ENCODE measurements at places on chromosomes 7 and 10.

GRCh38 chr10:71719042-71719441, 536 bp downstream of the C10orf105 start:
- DNase-seq: no peak

- DNase-seq: no peak
Observed at GRCh38 chr10:125605167-125605566, 77.8 kb downstream of the TEX36 start.

DNA sequence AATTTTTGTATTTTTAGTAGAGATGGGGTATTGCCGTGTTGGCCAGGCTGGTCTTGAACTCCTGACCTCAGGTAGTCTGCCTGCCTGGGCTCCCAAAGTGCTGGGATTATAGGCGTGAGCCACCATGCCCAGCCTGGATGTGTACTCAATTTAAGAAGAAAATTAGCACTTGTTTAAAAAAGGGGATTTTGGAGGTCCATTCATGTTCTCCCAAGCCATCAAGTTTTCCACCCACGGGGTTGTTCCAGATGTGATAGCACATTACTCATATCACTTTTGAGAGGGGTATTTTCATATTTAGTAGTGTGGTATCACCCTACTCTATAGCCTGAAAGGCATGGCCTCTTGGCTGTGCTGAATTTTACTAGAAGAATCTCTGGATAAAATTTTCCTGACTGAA, 10.5 kb upstream of the SLC26A3 start:
- DNase-seq: no peak

- no peak for DNase-seq
Observed at GRCh38 chr10:128633864-128634540, 507.8 kb upstream of the MKI67 start.

- no peak for DNase-seq
Observed at GRCh38 chr7:72267291-72267800, 144.8 kb downstream of the CALN1 start.

DNA sequence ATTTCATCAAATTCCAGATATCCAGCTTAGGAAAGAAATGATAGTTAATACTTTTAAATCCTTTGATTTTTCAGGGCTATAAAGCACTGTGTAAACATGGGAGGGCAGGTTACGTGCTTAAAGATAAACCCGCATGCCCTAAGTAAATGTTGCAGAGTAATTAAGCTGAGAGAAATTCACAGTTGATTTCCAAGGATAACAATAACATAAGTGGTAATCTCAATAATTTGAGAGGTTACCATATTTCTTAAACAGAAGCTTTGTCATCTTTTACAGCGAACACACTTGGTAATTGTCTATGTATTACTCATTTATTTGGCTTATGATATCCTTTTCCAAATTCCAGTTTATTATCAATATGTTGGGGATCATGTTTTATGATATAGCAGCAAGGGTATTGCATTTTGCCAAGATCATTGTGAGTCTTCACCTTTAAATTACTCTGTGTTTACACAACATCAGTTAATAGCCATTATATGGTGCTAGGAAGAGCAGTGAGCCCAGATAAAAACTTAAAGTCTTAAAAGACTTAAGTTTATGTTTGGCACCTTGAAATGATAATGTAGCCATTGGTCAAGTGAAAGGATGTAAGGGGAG, 15.4 kb downstream of the MGAM start:
- DNase-seq: no peak

DNA sequence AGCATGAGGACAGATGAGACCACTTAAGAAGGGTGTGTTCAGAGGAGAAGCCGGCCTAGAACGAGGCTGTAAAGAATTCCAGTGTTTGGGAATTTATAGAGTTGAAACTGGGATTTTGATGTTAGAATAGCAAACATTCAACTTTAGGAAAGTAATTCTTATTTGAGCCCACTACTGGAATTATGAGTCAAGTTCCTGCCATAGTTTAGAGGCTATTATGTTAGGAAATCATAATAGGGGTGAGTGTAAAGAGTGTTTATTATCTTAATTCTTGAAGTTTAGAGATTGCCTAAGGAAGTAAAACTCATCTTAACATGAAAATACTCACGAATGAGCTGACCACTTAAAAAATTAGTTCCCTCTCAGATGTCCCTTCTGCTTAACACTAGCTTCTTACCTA, 2.1 kb downstream of the CBLL1 start:
- no peak for DNase-seq

DNA sequence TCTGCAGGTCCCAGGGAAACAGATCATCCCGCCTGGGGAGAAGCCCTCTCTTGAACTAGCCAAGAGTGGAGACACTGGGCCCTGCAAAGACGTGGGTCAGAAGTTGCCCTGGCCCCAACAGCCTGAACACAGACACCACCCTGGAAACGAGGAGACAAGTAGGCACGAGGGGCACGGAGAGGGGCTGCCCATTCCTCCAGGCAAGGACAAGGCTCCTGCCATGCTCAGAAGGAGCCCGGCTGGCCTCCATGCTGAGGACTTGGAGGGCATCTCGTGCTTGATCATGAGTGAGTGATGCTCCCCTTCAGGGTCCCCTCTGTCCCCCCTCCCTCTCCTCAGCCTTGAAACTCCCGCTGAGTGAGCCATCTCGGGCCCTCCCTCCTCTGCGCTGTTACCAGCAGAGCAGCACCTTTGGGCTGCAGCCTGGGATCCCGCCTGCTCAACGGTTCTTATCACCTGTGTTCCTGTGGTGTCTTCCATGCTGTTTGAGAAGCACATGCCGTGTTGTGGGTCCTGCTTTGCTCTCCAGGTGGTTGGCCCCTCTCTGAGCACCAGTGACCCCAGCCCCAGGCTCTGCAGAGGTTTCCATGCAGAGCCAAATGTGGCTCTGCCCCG, 544.3 kb downstream of the TCERG1L start:
- DNase-seq: no peak

DNA sequence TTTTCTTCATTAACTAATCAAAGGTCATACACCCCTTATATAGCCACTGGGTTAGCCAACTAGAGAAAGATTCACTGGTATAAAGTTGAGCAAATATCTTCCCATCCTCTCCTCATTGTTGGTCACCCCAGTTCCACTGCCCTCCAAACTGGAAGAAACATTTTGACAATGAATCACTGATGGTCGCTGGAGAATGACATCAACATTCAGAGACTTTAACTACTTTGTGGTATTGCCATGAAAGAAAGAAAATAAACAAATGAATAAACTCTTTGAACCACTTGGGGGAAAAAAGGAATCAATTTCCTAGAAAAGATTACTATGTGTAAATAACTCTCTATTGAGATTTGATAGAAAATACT, 23.4 kb downstream of the HYCC1 start:
- no peak for DNase-seq

GRCh38 chr7:11985971-11986370, 154.0 kb upstream of the THSD7A start:
- DNase-seq: no peak

DNA sequence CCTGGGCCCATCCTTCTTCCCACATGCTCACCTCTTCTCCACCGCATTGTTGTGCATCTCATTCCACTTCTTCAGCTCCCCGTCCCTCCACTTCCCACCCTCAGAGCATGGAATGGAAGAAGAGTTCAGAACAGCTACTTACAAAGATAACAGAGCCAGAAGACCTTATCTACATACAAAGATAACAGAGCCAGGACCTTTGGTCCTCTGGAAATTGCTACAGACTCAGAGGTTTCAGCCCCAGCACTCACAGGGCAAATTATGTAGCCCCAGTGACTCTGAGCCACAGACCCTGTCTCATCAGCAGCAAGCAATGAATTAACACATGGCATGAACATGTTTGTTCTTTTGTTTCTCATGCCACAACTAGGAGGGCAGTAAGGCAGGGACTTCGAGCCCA, 28.7 kb upstream of the SLC29A3 start:
- DNase-seq: no peak

DNA sequence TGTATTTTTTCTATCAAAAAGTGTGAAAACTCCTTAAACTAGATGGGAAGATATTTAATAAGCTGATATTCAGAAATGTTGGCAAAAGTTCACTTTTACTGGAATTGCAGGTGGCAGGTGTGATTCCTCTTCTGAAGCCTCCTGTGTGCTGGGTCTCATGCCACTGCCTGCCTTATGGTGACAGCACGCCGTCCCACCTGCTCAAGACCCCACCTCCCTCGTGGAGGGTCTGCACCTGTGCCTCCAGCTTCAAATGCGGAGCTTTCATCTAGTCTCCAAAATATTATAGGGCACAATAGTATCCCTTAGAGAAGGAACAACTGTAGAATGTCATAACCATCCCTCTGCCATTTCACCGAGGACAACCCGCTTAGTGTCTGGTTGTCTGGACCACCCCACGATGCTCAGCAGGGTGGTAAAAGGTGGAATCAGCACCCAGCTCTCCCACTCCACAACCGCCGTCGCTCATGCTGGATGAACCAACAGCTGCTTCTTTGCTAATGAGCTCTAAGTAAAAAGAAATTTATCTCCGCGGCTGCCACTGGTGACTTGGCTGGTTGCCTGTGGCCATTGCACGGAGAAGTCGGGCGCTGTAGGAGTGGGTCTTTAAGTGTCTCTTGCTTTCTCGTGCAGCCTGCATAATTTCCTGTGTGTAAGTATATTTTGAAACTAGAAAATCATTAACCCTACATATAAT, 119.3 kb upstream of the TCERG1L start:
- no peak for DNase-seq
